T-cell (primary cell): ENCODE measurements at places on chromosomes 7 and 10.

DNA sequence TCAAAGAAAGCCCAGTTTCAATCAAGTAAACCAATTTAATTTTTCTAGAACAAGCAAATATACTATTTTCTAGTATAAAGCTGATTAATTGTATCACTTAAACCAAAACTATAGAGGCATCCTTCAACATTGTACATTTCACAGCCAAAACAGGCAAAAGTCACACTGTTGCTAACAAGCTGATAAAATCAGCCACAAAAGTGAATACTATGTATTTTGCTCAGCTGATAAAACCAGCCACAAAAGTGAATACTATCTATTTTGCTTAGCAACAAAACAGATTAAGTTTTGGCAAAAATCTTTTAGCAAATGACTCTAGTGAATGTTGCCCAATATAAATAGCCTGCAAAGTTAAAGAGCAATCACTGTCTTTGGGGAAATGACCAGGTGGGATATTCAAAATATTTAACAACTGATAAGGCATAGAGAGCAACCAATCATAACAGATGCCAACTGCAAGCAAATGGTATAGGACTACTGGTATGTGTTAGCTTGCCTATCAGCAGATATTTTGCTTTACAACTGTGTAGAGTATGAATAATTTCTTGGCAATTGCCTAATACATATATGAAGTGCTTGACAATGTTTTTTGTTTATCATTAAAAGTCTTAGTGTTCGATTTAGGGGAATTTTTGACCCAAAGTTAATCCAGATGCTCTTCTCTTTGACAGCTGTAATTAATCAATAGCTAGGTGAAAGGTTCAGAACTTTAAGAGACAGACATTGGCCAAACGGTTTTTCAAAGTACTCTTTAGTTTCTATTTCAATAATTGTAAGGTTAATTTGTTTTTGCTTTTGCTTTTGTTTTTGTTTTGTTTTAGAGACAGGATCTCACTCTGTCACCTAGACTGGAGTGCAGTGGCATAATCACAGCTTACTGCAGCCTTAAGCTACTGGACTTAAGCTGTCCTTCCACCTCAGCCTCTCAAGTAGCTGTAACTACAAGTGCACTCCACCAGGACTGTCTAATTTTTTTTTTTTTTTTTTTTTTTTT, 44.4 kb upstream of the SP4 start:
- DNase-seq = no peak

DNA sequence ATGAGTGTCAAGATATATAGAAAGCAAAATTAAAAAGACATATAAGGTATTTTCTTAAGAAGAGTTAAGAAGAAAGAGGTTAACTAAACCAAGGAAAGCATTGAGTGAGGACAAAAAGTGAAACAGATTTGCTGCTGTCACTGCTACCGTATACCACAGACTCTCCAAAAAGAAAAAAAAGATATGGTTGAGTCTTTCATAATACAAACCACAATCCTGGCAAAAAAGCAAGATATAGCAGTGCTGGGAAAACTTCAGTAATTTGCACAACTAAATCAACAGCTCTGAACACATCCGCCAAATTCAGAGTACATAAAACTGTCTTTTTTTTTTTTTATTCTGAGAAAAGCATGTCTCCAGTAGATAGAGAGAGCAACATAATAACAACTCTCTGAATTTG, 114.7 kb downstream of the ETV1 start:
- DNase-seq = no peak

GRCh38 chr7:14626076-14626475, 276.5 kb downstream of the DGKB start:
- no peak for DNase-seq

DNA sequence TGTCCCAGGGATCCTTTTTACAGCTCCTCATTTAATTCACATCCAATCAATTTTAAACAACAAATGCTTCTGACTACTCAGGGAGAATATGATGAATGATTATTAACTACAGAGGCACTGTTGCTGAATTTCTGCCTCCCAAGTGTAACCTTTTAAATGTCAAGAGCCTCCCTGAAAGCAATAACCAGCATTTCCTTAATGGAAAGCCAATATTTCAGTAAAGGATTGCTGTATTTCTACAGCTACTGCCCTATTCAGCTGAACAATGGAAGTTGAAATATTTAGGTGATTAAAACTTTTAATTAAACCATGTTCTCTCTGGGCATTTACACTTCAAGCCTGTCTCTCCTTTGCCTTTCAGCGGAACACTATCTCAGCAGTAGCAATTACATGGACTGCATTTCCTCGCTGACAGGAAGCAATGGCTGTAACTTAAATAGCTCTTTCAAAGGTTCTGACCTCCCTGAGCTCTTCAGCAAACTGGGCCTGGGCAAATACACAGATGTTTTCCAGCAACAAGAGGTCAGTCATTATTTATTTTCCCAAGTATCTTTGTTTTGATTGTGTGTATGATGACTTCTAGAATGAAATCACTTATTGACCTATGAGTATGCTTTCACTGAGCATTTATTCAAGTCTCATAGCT, 304.7 kb downstream of the BICC1 start:
- no peak for DNase-seq

- DNase-seq = no peak
These were observed 356.5 kb upstream of the KLF6 start for GRCh38 chr10:4141471-4141870.

DNA sequence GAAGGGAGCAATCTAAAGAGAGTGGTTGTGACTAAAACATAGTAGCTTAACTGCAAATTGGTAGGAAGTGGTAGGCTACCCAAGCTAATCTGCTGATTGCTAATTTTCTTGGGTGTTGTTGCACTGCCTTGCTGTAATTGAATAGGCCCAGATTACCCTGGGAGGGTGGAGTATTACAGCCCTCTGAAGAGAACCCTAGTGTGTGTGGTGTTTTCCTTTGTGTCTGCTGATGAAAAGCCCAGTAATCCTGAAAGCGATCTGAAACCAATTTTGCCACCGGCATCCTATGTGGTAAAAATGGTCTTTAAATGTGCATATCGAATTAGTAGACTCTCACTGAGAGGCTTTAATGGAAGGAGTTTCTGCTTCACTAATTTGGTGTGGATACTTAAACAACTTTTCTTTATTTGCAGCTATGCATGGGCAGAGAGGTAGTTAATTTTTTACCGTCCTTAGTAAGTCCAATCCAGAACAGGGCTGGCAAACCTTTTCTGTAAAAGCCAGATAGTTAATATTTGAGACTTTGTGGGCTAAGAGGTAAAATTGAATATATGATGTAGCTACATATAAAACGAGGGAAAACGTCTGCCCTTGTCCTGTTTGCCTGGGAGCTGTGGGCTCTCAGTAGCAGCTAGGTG, 92.5 kb downstream of the CSTF2T start:
- no peak for DNase-seq

DNA sequence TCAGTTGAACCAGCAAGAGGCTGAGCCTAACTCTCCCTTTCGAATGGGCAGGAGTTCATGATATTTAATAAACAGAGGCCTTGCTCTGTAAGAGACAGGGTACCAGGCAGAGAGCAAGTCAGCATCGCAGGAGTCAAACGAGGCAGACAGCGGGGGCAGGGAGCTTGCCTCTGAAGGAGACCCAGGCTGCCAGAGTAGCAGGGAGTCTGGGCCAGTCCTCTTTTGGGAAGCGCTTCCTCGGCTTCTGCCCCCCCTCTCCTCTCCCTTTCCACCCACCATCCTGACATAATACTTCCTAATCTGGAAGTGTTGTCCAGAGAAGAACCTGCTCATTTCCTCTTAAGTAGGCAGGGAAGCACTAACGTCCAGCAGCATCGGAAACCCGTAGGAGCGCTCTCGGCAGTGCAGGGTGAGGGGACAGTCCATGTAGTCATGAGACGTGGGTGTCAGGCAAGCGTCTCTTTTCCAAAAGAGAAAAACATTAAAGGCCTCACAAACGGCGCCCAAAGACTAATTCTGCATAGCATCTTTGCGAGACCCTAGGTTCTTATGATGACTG, 171.1 kb downstream of the EGFR start:
- DNase-seq = no peak

- no peak for DNase-seq
These were observed 90.9 kb upstream of the SMNDC1 start for GRCh38 chr10:110395350-110396283.

DNA sequence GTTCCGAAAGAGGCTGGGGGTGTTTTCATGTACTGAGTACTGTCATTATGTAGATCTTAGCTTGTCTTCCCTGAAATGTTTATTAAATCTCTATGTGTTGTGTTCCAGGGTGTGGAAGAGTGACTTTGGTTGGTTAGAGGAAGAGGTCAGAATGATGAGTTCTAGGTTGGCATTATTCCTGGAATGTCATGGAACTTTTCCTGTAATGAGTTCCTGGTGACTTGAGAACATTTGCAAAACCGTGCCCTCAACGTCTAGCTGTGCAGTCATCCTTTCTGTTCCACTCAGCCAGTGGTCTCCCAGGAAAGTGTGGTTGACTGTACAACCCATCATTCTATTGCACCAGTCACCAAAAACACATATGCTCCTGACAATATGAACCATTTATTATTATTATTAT, 129.6 kb downstream of the BICC1 start:
- no peak for DNase-seq

DNA sequence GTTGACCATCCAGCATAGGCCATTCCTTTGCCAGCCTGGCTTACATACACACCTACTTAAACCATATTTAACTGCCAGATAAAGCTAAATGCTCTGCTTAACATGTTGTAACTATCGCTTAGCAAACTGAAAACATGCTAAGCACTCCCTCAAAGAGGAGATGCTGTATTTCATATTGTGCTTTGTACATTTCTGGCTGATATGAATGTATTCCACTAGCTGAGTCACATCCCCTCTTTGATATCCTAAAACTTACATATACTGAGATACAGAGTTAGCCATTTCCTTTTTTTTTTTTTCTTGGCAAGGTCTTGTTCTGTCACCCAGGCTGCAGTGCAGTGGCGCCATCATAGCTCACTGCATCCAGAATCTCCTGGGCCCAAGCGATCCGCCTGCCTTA, 99.4 kb downstream of the TPST1 start:
- no peak for DNase-seq

DNA sequence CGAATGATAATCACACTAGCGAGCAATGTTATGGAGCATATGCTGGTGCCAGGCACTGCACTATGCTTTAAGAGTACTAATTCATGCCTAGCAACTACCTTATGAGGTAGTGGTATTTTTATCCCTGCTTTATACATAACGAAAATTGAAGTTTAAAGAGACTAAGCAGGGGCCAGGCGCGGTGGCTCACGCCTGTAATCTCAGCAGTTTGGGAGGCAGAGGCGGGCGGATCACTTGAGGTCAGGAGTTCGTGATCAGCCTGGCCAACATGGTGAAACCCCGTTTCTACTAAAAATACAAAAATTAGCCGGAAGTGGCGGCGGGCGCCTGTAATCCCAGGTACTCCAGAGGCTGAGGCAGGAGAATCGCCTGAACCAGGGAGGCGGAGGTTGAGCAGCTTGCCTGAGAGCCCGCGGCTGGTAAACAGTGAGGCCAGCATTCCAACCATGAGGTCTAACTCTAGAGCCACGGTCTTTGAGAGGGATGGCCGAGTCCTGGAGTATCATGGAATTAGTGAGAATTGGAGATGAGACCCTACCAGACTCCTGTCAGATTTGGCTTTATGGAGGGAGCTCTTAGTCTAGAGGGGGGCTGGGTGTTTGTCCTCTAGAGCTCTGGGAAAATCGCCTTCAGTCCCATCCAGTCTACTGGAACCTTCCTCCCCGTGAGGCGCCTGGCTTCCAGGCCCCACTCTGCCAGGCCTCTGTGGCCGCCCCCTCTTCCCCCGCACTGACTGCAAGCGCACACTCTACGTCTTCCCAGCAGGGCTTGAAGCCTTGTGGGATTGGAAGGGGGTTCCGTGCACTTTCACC, 11.6 kb downstream of the TLX1 start:
- no peak for DNase-seq

- DNase-seq = no peak
These were observed 132.9 kb downstream of the ANLN start for GRCh38 chr7:36522453-36523007.

DNA sequence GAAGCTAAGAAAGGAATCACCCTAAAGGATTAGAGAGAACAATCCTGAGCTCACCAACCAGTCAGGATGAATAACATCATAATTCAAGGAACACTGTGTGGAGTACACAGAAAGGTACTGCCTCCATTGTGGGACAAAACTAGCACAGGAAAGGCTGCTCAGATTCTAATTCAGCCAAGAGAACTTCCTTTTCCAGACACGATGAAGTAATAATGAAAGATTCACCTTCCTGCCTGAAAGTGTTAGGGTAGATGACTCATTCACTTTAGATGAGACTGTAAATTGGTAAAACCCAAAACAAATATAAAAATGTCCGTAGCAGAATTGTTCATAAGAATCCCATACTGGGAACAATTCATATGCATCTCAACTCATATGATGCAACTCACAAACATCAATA, 167.2 kb downstream of the CDC14C start:
- no peak for DNase-seq

DNA sequence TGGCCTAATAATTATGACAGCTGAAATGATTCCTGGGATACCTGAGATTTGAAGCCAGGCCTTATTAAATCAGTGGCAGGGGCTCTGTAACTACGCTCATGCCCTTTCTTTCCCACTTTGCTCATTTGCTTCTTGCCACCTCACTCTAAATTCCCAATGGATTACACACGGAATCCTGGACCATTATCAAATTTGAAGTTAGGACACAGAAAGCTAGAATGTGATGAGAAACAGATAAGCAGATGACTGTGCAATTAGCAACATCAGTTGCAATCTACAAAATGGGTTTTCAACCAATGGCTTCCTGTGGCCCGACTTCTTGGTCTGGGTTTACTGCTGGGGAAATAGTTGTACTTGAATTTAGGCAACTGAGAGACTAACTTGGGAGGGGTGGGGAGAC, 374.3 kb downstream of the INHBA start:
- no peak for DNase-seq

DNA sequence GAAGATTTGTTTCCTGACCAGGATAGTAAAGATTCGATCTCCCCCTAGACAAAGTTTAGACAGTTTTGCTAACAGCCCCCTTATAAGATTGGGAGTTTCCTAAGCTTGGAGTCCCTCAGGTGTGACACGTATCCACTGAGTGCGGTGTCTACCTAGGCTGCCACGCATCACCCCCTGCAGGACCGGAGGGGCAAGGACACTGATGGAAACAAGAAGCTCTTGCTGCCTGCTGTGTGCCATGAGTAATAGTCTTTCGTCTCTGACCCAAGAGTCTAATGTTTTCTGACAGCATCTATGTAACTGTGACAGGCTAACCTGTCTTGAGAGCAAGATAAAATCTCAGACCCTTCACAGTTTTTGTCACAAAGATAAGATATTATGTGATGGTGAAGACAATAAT, 173.5 kb downstream of the SEMA3E start:
- no peak for DNase-seq

DNA sequence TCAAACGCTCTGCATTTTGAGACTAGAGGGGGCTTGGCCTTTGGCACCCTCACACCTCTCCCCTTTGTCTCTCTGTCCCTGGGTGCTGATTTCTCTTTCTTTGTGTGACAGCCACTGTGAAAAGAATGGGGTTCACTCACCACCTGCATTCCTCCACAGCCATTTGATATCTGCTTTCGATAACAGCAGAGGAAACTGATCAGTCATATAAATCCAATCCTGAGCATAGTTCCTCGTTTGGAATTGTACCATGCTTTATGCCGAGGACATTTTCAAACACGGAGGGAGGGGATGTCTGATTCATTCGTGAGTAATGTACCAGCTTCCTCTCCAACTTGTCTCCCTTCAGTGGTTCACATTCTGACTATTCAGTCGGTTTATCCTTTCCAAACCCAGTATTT, 15.8 kb downstream of the MET start:
- no peak for DNase-seq
